ENCODE measurements at places on chromosomes 1 and 21. TPM values are rescaled to one million over a fixed set of nuclear protein-coding genes. Genes with fewer than 3 reads are reported as not detected.

SLC1A7 gene
- total RNA-seq: 0.98 TPM

TMEM269 gene
- total RNA-seq: not detected

FTCD gene
- total RNA-seq: 0.36 TPM

KCNT2 gene
- 0.60 TPM for total RNA-seq

SPRR1A gene
- not detected for total RNA-seq

DNA sequence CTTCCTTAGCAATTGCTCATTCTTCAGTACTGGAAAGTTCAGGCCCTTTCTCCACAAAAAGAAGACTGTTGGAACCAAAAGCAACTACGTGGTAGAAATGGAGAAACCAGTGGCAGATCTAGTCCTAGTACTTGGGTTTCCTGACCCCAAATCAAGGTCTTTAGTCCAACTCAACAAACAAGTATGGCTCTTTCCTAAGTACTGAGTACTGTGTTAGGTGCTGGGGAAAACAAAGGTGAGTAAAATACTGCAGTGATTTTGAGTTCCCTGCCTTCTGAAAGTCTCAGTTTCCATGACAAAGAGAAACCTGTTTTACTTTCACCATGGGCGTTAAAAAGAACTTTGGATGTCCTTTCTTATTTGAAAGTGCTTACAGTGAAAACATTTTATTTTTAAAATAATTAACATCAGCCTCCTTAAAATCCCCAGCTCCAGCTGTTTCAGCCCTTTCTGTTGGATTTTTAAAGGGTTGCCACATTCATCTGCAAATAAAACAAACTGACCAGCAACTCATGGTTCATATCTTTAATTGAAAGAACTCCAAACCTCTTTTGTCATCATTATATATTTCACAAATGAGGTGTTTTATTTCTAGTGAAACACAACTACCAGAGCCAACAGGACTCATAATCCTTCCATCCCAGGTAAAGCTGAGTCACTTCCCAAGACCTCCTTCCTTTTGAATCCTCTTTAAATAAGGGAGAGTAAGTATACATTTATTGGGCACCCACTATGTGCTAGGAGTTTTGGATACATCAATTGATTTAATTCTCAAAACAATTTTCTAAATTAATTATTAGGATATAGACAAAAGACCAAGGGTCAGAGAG lies 35.4 kb downstream of the PLPP3 start:
- DNase-seq: no peak

GRCh38 chr21:41659791-41660560 lies 106.9 kb downstream of the RIPK4 start:
- no peak for DNase-seq

DNA sequence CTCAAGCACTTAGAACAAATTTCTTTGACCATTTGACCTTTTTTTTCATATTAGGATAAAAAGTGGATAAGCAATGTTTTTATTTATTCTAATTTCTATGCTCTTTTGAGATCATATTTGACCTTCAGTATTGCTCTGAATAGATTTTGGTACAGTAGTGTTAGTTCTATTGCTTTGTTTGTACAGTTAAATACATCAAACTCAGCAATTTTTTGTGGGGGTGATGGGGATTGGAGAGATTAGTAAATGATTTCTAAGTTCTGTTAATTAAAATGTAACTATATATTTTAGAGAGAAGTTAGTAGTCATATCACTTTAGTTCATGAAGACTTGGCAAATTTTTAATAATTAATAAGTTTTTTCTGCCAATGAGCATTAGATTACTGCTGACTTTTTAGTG lies 2.4 kb upstream of the GPR52 start:
- DNase-seq: no peak

- DNase-seq: no peak
Observed at GRCh38 chr21:26453267-26453666, 119.8 kb downstream of the CYYR1 start.
